NCI-H187 (cell line): ENCODE measurements at places on chromosomes 1 and 21.

- no peak for DNase-seq
These were observed 18.6 kb downstream of the NKAIN1 start for GRCh38 chr1:31221072-31221471.

DNA sequence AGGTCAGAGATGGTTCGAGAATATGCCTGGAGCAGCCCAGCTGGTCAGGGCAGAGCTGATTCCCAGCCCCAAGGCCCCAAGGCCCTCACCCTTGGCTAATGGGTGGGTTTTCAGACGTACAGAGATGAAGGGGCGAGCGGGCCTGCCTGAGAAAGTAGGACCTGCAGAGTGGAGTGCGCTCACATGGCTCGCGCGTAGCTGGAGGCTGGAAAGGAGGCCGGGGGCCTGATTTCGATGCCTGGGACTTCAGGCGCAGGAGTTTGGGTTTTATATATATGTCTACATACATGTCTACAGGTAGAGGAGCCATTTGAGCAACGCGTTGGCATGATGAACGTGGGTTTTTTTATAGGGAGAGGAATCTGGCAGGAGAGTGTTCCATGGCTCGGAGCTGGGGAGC is 8.9 kb downstream of the COQ8A start:
- DNase-seq, result no peak

DNA sequence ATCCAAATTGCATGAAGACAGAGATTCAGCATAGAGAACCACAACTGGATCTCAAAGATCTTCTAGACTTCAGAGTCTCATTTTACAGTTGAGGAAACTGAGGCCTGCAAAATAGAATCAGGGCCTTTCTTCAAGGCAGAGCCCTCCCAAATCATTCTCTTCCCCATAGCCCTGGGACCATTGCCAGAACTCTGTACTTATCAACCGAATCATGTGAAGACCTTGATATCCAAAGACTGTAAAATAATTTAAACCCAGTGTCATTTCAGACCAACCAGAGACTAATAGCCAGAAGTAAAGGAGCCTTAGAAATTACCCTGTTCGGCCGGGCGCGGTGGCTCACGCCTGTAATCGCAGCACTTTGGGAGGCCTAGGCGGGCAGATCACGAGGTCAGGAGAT is 90.1 kb downstream of the DTL start:
- no peak for DNase-seq

- peak; percentile 90 for DNase-seq
These were observed 160.0 kb downstream of the SEC16B start for GRCh38 chr1:177809819-177810218.

DNA sequence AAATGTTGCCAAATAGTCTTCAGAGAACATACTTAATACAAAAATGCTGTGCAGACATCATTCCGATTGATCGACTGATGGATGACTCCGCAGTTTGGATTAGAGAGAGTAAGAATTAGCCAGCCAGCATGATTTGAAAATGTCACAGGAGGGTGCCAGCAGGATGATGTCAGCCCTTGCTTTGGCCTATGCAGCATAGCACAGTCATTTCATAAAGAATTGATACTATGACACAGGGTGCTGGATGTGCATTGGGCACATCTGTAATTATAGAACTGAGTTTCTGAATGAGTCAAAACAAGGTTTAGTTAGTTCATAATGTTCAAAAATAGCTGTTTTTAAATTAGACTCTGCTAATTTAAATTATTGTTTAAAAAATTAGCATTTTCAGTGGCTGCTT is 21.6 kb upstream of the TRAF5 start:
- DNase-seq, result no peak

GRCh38 chr1:10857687-10858086 is 61.2 kb upstream of the CASZ1 start:
- DNase-seq, result no peak

GRCh38 chr1:160162931-160163330 is 11.5 kb downstream of the ATP1A4 start:
- DNase-seq, result no peak
